ENCODE measurements at places on chromosomes 4 and X.

DNA sequence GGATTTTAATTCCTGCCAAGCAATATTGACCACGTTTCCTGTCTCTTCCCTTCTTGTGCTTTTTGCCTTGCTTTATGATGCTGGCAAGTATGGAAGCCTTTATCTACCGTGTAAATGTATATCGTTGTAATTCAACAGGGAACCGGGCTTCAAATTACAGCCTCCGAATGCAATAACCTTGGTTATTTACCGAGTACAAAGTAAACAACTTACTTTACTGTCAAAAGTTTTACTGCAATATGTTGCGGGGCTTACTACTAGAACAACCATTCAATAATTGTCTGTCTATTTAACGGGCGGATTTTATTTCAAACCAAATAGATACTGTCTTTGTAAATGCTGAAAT is 73.1 kb downstream of the PALLD start:
- DNase-seq: no peak

GRCh38 chrX:136048446-136048845 is 63.2 kb downstream of the SLC9A6 start:
- no peak for DNase-seq

DNA sequence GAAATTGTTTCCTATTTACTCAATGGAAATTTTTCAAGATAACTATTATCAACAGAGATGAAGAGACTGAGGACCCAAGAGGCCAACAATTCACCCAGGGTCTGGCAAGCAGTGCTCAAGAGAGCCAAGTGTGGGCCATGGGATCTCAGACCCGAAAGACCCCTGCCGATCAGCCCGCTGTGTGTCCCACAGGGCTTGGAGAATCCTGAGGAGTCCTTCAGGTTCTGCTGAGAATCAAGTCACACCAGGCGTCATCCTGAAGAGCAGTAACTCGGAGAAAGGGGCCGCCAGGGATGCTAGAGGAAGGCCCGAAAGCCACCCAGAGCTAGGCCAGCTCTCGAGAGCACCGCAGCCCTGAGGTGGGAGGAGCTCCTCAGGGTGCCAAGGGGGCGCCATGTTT is 48.7 kb downstream of the FGFRL1 start:
- DNase-seq: no peak

DNA sequence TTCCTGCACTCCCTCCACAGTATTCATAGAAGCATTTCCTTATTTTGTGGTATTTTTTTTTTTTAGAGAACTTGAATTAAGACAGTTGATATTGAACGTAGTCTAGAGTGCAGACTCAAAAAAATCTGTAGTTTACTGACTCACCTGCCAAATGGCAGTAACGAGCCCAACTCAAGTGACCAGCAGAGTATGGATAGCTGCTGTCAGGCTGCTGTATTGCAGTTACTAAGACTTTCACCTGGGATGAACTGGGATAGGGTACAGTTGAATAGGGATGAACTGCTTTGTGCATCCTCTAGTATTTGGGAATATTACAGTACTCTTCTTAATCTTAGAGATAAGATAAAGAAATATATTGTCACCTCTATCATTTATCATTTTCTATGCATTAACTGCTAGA is 7.0 kb upstream of the SLC7A11 start:
- no peak for DNase-seq

- DNase-seq: no peak
Measured at GRCh38 chr4:7850489-7850888, 89.2 kb downstream of the AFAP1 start.

DNA sequence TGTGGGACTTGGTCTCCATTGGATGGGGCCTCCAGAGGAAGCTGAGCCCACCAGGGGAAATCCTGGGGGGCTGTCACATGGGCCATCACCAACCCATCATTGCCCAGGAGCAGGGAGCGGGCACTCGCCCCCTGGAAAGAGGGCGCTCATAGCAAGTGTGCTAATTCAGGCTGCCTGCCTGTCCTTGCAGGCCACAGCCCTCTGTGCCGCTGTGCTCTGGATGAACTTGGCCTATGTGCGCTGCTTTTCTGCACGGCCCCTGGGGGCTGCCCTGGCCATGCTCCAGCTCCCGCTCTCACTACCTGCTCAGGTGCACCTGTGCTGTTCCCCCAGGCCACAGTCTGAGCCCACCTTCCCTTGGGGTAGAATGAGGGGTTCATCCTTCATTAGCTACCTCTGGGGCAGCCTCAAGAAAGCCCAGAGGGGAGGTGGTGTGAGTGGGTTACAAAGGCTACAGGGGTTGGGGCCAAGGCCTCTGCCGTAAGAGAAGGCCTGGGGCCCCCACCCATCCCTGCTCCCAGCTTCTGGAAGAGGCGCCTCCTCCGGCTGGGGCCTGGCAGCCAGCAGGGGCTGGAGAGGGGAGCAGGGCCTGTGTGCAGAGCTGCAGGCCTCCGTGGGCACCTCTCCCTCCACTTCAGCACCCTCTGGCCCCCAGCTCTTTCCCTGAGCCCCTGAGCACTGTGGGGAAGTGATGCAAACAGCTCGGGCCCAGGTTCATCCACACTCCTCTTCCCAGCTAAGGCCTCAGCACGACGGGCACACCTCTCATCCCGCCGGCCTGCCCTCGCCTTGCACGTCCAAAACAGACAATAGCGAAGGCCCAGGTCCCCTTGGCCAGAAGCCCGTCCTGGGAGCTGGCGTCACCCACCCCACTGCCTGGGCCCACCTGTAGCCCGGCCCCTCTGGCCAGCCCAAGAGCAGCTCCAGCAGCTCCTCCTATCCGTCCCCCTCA is 8.9 kb downstream of the CFAP99 start:
- DNase-seq: no peak
